ENCODE measurements at places on chromosomes 3 and 15. TPM values are rescaled to one million over a fixed set of nuclear protein-coding genes. Genes with fewer than 3 reads are reported as not detected.

CKMT1A gene
- 0.14 TPM for total RNA-seq

EFCC1 gene
- total RNA-seq, result 1.0 TPM

PRR20G gene
- total RNA-seq, result not detected

SUSD5 gene
- 0.14 TPM for total RNA-seq

DNA sequence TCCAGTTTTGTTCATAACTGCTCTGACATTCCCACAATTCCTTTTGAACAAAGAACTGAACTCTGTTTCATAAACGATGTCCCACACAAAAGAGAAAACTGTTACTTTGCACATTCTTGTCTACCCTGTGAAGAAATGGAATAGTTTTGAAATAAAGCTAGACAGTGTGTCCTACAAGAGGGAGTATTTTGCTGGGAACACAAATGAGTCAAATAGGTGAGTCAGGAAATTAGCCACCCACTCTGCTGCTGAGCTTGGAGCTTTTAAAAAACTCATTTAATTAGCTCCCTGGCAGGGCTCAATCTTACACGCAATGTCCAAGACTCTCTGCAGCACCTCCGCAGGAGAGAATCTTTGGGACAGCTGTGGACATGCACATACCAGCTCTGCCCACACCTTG is 193.4 kb downstream of the SLC9A9 start:
- no peak for DNase-seq

DNA sequence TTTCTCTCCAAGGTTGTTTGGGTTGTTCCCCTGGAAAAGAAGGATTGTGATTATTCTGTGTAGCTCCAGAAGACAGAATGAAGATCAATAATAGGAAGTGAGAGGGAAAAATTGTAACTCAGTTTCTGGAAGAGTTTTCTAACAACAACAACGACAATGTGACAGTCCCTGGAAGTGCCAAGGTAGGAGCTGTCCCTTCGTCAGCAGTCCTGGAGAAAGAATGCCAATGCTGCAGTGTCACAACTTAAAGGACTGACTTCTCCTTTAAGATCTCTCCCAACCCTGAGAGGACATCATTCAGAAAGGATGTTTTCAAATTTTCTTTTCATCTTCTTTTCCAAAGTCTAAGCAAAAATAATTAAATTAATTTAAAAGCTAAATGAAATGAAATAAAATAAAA is 136.4 kb upstream of the GAP43 start:
- DNase-seq, result no peak

GRCh38 chr3:86793786-86794185 is 197.2 kb downstream of the VGLL3 start:
- no peak for DNase-seq

DNA sequence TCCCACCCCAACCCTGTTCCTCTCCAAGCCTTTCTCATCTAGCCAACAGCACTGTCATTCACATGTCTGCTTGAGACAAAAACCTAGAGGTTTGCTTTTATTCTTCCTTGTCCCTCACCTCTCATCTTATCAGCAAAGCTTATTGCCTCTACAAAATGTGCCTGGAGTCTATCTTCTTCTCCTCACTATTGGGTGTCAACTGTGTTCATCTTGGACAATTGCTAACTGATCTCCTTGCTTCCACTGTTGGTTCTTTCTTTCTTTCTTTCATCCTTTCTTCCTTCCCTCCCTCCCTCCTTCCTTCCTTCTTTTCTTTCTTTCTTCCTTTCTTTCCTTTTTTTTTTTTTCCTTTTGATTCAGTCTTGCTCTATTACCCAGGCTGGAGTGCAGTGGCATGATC is 48.2 kb downstream of the FOXL2 start:
- DNase-seq, result no peak

DNA sequence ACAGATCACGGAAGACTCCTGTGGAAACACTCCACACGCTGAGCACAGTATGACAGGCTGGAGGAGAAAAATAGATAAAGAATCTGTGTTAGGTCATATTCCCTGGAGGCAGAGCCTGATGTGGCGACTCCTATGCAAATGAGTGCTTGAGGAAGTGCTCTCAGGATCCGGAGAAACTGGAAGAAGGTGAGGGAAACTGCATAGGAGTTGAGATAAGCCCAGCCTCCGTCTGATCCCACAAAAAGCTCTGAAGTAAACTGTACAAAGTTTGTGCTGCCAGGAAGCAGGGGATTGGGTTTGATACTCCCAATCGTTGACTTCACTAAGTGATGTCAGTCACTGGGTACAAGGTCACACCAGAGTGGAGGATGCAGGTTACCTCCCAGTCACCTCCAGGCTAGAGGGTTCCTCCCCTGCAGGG is 33.4 kb downstream of the OSBPL10 start:
- no peak for DNase-seq
